ENCODE measurements at places on chromosomes 6 and 20.

GRCh38 chr6:112049026-112049799, 4.7 kb upstream of the CCN6 start:
- no peak for DNase-seq

DNA sequence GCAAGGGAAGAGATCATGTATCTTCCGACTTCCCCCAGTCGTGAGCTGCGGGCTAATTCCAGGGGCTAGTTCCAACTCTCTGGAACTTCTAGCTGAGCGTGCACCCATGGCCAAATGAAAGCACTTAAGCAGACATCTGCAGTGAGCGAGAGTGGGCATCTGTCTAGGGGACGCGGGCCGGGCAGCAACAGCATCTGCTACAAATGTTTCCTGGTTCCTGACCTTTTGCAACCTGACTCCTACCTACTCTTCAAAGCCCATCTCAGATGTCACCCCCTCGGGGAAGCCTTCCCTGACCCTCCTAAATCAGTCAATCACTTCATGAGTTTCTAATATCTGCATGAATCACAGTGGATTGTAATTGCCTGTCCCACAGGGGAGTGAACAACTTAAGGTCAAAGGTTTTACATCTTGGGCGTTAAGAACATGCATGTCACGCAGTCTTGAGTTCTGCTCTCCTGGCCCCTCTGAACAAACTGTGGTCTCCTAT, 141.9 kb downstream of the CEBPB start:
- DNase-seq = no peak

DNA sequence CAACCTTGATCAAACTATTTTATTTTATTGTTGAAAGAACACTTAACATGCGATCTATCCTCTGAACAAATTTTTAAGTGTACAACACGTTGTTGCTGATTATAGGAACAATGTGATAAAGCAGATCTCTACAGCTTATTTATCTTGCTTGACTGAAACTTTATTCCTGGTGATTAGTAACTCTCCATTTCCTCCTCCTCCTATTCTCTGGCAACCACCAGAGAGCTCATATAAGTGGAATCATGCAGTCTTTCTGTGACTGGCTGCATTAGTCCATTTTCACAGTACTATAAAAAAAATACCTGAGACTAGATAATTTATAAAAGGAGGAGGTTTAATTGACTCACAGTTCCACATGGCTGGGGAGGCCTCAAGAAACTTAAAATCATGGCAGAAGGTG, 218.1 kb downstream of the LRFN2 start:
- DNase-seq = no peak

DNA sequence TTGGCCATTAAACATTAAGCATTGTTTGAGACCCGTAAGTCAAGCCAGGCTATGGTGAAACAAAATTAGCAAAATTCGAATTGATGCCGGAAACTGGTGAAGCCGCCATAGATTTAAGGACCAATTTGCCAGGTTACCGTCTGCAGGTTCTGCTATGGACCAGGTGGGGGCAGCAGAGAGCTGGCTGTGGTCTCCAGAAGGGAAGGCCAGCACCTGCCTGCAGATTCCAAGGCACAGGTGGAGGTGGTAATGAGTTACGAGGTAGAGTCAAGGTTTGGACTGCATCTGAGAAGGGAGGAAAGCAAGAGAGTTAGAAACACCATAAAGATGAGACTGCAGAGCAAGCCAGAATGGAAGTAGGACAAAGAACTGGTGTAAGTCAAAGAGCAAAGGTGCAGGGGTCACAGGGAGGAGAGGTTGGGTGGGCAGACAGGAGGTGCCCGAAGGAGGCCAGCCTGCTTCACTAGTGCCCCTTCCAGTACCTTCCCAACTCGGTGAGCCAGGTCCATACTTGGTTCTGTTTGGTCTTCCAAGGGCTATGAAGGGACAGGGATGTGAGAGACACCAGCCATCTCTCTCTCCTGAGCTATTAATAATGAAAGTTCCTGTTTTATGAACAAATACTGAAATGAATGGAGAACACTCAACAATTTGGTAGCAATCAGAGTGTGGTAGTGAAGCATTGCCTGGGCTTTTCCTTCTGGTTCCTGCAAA, 131.6 kb upstream of the ESR1 start:
- no peak for DNase-seq

GRCh38 chr6:148768646-148769270, 21.9 kb downstream of the UST start:
- no peak for DNase-seq

DNA sequence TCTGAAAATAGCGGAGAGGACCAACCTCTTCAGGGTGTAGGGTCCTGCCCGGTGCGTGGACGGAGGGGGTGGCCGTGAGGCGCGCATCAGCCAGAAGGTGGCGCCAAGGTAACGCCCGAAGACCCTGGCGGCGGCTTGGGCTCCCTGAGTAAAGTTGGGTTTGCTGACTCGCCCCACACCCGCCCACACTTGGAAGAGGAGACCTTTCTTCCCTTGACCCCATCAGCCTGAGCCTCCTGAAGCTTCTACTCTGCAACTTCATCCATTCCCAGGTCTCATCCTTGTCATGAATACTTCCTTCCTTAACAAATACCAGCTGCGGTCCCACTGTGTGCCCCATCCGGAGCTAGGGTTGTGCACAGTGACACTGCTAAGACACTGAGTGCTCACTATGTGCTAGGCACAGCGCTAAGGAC, 14.6 kb downstream of the CD40 start:
- peak; percentile 23 for DNase-seq

DNA sequence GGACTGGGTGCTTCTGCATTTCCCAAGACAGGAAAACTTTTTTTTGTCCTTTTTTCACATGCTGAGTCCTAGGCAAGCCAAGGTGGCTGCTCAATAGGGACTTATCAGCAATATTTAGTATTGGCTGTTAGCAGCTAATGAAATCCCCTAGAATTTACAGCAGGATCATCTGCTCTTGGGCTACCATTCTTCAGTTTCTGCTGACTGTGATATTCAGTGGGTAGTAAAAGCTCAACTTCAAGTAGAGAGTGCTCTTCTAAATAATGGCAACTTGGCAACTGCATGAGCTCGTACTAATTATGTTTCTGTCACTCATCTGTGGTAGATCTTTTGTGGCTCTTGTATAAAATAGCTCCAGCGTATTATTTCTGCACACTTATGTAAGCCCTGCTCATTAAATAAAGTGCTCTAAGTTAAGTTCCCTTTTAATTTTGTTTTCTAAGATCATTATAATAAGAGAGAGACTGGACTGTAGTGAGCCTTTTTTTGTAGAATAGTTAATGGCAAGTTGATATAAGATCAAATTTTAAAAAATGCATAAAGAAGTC, 110.3 kb downstream of the SLC35F1 start:
- no peak for DNase-seq

DNA sequence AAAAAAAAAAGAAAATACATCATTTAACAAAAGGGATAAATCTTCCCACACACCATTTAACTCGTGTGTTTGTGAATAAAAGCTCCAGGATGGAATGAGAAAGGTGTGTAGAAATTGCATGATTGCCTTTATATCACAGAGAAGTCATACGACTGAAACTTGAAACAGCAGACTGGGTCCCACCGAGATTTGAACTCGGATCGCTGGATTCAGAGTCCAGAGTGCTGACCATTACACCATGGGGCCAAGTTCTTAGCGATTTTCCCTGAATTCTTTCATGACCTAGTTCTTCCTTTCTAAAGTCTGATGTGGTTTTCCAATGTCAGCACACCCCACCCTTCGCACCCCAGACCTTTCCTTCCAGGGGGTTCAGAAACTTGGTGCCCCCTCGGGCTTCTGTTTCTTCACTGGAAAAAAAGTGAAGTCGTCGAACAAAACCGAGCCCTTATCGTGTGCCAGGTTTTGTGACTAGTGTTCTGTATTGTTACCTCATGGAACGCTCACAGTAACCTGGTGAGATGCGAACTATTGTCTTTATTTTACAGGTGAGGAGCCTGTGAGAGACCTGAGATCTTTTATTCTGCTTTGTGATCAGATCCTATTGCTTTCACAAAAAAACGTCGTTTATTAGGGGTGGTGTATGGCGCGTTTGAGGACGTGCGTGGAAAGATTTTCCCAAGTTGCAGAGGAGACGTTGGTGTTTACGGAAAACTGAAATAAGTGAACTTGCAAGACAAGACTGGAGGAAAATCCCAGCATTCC, 120.8 kb downstream of the OR2B2 start:
- no peak for DNase-seq

- DNase-seq = no peak
Observed at GRCh38 chr20:49166534-49167449, 21.3 kb downstream of the STAU1 start.

- DNase-seq = no peak
Observed at GRCh38 chr6:81762132-81762531, 9.7 kb upstream of the TENT5A start.

DNA sequence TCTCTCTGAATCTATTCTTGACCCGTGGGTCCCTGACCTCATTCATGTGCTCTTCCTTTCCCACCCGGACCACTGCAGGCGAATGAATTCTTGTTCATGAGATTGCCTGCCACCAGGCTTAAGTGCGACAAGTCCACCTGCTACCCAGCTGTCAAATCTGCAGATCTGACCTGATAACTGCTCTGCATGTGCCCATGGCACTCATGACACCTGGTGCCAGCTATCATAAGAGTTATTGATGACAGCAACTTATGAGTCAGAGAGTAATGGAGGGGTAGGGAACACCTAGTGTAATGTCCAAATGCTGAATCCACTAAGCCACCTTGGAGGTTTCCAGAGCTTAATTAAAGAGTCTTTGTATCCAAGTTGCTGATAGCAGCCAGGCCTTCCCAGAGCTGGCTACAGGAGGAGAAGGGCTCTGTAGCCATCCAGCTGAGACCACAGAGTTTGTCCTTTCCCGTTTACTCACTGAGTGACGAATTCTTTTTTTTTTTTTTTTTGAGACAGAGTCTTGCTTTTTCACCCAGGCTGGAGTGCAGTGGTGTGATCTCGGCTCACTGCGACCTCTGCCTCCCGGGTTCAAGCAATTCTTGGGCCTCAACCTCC, 17.4 kb downstream of the SHLD1 start:
- DNase-seq = no peak

GRCh38 chr20:62063981-62064769, 1.5 kb downstream of the TAF4 start:
- no peak for DNase-seq

DNA sequence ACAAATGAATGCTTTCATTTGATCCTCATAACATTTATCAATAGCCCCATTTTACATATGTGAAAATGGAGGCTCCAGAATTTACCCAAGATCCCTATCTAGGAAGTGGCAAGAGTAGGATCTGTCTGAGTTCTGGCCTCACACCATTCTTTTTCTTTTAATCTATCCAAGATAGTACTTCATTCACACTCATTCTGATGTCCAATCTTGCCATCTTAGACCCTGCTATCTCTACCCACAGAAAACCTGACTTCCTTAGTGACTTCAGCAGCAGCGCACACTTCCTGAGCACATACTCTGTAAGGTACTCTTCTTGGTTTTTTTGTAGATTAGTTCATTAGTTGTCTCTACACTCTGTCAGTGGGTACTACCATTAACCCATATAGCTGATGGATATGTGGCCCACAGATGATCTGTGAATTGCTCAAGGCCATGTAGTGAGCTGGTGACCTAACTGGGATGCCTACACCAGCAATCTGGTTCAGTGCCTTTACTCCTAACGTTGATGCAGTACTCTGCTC, 36.3 kb downstream of the COX4I2 start:
- DNase-seq = no peak

DNA sequence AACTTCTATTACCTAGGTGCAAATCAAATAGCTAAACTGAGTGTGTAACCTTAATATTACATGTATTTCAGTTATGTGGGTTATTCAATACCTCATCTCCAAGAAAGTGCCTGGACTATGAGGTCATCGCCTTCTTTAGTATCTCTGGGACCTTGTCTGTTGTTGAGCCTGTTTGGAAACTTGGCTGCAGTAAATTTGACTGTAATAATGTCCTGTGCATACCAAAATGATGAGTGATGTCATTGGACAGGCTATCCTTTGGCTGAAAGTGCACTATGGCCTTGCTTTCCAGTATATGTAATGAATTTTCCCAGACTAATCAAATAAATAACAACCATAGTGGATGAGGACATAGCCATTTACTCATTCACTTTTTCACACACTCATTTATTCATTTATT, 455.1 kb downstream of the ADGRB3 start:
- no peak for DNase-seq

DNA sequence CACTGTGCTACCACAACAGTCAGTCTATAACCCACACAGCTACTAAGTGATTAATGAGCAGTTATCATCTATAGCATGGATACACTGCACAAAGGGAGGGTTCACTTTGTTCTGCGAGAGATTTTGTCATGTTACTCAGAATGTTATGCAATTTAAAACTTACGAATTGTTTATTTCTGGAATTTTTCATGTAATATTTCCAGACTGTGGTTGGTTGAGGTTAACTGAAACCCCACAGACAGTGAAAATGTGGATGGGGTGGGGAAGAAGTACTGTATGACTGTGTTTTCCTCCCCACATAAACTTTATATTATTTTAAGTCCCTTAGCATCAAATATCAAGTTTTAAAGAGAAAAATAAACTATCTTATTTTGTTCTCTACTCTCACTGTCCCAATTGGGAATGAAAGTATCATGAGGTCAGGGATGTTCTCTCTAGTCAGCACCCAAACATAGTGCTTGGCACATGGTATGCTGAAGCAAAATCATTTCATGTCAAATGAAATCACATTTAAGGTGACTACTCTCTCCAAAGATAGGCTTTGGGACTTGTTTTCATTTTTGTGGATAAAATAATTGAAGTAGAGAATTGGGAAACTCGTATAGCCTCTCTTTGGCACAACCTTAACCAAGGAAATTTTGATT, 25.4 kb downstream of the DOP1A start:
- no peak for DNase-seq

DNA sequence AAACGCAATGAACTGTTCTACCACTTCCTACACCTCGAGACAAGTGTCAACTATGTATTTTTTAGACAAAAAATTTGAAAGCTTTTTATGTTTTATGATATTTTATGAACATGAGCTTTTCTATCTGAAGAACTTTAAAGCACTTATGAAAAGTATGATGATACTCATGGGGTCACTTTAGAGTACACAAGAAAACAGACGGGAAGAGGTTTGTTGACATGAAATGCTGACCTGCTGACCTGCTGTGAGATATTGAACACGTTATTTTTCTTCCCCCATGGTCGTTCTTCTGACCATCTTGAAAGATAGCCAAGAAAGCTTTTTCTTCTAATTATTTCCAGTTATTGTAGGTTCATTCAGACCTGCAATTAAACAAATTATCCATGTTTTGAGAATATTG, 63.1 kb downstream of the PLEKHG1 start:
- no peak for DNase-seq

DNA sequence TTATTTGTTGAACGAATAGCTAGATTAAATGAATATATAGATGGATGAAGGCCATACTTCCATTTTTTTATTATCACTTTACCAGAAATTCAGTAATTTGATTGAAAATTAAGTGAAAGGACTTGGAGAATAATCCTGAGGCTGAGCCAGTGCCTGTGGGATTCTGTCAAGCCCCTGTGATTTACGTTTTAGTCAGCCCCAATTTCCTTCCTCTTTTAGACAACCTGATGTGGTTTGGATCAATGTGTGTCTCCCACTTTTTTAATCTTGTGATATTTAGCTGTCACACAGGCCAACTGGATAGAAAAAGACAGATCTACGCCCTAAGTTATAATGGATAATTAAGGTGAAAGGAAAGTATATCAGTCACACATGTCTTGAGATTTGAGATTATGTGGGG, 188.8 kb downstream of the EDN1 start:
- no peak for DNase-seq

All from stimulated activated CD8-positive, alpha-beta memory T cell treated with anti-CD3 and anti-CD28 coated beads, Interleukin-2, amount 100 ng/mL, for 1 hour (primary cell).